ENCODE measurements at places on chromosomes 1 and 21. TPM values are rescaled to one million over a fixed set of nuclear protein-coding genes. Genes with fewer than 3 reads are reported as not detected.

PADI1 gene
- not detected for total RNA-seq

GBP6 gene
- not detected for total RNA-seq

PTCH2 gene
- 1.9 TPM for total RNA-seq

CD5L gene
- total RNA-seq = not detected

OR2T11 gene
- total RNA-seq = not detected

IGSF5 gene
- not detected for total RNA-seq

OLIG2 gene
- not detected for total RNA-seq

TDRD5 gene
- not detected for total RNA-seq

MECR gene
- total RNA-seq = 30.1 TPM

TMIGD3 gene
- total RNA-seq = 0.49 TPM

OR2G6 gene
- total RNA-seq = not detected

PLA2G2D gene
- not detected for total RNA-seq
